ENCODE measurements at places on chromosomes 11 and 22.

GRCh38 chr11:32489464-32489863 is 54.1 kb upstream of the WT1 start:
- no peaks in the 10 kb centered on the region for H3K4me1 ChIP-seq
- H3K27me3 ChIP-seq = no peaks in the 10 kb centered on the region
- DNase-seq = no peak
- no peak overlapping the region for H3K27ac ChIP-seq
- no peak overlapping the region for H3K4me3 ChIP-seq
- no peaks in the 10 kb centered on the region for H3K36me3 ChIP-seq

DNA sequence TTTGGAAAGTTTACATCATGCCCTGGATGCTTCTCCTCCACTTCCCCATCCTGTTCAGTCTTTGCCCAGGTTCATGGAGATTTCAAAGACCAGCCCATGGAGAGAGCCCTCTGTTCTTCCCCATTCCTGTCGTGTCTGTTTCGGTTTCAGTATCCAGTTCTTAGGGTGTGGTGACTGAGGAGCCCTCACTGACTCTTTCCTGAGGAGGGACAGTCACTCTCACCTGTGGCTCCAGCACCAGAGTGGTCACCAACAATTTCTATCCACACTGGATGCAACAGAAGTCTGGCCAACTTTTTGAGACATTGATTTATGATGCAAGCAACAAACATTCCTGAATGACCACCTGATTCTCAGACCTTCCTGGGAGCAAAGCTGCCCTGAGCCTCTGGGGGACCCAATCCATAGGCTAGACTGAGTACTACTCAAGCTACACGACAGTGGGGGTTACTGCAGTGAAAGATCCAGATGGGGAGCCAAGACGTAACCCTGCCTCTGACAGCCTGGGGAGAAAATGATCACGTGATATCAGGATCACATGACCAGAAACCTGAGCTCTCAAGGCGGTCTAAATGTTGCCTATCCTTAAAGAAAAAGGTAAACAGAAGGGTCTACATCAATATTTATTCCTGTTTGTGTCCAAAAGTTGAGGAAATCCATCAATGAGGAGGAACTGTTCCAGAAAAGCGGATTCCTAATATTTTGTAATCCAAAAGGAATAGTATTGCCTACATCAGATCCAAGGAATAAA is 76.2 kb upstream of the VPREB1 start:
- no peaks in the 10 kb centered on the region for H3K36me3 ChIP-seq
- H3K4me3 ChIP-seq = no peak overlapping the region
- H3K27me3 ChIP-seq = peaks cover 44% of the 10 kb centered on the region
- no peak overlapping the region for H3K27ac ChIP-seq
- H3K4me1 ChIP-seq = peaks cover 11% of the 10 kb centered on the region

GRCh38 chr11:25981998-25982397 is 349.9 kb upstream of the ANO3 start:
- no peak overlapping the region for H3K27ac ChIP-seq
- H3K4me1 ChIP-seq = no peaks in the 10 kb centered on the region
- no peak overlapping the region for H3K4me3 ChIP-seq
- H3K27me3 ChIP-seq = no peaks in the 10 kb centered on the region
- no peak for DNase-seq

DNA sequence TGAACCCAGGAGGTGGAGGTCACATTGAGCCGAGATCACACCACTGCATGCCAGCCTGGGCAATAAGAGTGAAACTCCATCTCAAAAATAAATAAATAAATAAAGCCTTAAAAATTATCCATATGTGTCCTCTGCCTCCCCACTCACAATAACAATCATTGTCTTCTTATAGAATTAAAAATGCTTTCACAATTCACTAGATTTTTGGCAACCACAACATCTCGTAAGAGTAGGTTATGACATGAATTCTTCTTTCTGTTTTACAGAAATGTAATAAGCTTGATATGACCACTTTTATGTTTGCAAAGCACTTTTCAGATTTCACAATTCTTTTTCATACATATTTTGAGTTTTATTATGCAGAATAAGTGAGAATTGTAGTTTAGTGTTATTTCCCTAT is 54.5 kb upstream of the HSPA8 start:
- no peak for DNase-seq
- peaks cover 17% of the 10 kb centered on the region for H3K27me3 ChIP-seq
- peaks cover 5% of the 10 kb centered on the region for H3K4me1 ChIP-seq
- H3K36me3 ChIP-seq = no peaks in the 10 kb centered on the region
